Osteoblast (primary cell): ENCODE measurements at places on chromosomes 6 and 20.

GRCh38 chr6:11631008-11631407 is 93.5 kb downstream of the TMEM170B start:
- no peak for DNase-seq

GRCh38 chr6:55617272-55617671 is 38.3 kb upstream of the HMGCLL1 start:
- DNase-seq: no peak

GRCh38 chr20:8155229-8155628 is 23.2 kb downstream of the PLCB1 start:
- no peak for DNase-seq

DNA sequence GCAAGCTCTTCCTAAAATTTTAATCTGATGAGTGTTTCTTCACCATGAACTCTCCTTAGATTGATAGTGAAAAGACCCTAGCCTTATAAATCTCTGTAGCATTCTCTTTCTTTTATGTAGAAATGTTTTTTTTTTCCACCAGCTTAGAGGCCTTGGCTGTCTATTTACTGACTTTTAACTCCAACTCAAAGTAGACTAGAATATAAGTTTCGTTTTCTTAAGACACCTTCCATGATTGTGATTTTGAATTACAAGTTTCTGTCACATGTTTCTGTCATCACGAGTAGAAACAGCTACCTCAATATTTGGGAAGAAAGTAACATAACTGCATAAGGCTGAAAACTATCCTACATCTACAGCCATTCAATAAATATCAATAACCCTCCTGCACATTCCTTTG is 17.8 kb downstream of the ADGRF4 start:
- DNase-seq: no peak

DNA sequence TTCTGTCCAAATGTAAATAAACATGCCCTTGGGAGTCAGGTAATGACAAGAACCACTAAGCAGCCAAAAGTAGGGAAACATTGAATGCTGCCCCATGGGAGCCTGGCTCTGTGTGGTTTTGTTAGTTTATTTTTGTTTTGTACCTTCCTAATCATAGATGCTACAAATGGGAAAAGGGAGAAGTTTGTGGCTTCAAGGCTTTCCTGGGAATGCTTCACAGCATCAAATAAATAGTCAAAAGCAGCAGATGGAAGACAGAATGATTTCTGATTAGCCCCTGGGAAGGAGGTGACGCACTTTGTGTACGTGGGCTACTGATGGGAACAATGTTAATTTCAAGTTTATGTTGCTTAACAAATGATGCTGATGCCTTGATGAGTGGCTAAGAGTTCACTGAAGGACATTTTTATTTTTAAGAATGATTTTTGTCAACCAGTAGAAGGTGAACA is 532.7 kb downstream of the BCKDHB start:
- no peak for DNase-seq

DNA sequence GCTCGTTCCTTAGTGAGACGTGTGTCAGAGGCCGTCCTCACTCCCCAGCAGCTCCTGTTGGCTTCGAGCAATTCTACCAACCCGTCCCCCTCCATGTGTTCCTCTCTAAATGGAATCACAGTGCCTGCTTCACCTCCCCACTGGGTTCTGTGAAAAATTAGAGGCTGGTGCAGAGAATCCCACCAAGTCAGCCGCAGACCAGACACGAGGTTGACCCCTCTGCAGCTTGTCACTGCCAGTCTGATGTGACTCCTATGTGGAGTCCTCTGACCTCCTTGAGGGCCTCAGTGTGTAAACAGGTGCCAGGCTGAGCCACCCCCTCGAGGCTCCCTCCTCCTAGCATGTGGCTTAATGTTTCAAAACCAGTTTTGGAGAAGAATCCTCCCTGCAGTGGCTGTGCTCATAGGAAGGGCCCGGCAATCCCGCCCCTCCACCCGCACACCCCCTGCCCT is 12.6 kb upstream of the IRF4 start:
- DNase-seq: no peak

GRCh38 chr6:87210979-87211378 is 55.6 kb downstream of the ZNF292 start:
- DNase-seq: no peak

DNA sequence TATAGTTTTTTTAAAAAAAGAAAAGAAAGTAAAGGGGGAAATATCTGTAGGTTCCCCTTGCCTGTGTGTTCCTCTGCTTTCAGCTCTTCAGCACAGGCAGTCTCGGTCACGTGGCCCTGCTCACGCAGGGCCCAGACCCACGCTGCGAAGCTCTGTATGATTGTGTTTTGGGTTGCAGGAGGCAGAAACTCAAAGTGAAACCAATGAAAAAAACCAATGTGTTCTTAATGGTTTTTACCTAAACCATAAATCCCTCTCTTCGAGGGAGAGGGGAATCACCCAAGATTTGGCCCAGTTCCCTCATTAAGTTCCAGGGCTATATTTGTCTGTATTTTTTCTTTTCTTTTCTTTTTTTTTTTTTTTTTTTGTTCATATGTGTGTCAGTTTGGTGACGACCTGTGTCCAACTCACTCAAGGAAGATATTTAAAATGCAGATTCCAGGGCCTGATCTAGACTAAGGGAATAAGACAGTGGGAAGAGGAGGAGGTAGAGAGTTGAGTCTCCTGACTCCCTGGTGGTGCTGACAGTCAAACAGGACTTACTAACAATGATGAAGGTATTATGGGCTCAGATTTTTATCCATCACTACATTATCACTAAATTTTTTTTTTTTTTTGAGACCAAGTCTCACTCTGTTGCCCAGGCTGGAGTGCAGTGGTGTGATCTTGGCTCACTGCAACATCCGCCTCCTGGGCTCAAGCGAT is 33.8 kb upstream of the RREB1 start:
- no peak for DNase-seq

DNA sequence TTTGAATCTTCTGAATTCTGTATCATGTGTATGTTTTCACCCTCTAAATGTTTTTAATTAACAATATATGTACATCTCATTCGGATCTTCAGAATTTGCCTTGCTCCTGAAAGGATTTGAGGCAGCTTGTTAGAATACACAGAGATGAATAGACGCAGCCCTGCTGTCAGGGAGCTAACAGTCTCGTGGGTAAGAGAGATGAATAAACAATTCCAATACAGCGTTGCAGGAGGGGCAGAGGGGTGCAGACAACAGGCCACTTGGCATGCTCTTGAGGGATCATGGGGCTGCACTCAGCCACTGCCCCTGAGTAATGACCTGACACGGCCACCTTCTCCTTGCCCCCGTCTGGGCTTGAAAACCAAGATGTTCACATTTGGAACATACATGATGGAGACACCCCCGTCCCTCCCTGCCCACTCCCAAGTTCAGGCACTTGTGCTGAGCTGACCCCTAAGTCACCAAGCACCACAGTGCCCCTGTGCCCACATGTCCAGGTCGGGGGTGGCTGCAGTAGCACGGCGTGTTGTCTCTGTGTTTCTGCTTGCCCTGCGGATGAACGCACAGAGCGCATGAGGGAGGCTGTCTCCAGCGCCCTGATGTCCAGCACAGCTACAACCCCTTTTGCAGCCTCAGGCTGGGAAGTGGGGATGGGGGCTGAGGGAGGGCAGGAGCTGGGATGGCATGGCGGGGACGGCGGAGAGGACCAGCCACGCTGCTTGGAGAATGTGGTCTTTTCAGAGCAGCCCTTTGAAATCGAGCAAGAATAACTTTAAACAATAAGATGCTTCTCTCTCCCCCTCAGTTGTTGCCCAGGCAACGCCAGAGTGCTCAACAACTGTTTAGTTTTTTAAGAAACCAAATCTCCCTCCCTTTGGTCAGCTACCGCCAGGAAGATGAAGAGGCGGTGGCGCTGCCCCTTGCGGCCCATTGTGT is 33.0 kb upstream of the CDH22 start:
- DNase-seq: peak; percentile 41
